A172 (cell line): ENCODE measurements at places on chromosomes 1 and 21.
A peak's percentile ranks its signal among the peaks of the same experiment; 100 is the strongest.

DNA sequence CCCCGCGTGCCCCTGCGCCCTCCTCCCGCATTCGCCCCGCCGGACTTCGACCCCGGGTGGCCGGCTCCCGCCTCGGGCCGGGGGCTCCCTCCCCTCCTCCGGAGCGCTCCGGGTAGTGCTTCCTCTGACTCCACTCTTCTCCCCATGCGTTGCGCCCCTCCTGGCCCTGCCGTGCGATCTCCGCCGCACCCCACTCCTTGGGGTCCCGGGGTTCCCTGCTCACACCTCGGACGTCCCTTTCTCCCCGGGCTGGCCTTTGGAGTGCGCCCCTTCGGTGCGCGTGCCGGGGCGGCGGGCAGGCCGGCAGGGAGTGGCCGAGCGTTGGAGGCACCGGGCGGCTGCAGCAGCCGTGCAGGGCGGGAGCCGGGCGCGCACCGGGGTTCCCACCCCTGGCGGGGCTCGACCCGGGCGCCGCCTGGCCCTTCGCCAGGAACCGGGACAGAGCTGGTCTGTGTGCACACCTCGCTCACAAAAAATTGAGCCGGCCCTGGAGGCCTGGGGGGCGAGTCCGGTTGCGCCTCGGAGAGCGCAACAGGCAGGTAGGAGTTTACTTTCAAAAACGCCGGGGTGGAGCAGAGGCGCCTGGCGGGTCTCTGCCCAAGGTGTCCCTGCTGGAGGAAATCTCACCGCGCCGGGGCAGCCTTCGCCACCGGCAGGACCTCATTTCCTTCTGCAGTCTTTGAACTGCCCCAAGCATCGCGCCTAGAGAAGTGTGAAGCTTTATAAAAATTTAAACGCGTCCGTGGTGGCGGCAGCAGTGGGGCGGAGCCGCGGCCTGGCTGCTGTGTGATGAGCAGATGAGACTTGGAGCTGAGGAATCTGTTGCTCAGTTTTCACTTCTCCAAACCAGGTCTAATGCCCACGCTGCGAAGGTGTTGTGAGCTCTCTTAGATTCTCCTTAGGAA lies 650 bp downstream of the VANGL1 start:
- DNase-seq = no peak

DNA sequence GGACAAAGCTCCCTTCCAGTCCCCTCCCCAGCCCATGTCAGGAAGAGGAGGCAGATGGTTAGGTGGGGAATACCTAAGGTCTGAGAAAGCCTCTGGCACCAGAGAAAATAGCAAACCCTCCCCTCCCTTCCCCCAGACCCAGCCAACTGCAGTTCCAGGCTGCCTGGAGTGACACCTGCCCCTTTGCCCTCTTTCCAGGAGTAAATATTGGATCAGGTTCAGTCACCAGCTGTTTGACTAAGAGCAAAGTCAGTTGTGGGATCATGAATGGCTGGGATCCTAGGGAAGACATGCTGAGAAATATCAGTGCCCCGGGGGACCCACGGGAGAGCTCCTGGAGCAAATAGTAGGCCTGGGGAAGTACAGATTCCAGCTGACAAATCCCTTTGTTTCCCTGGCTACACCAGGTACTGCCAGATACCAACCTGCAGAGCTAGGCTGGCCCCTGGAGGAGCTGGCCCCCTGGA lies 12.2 kb upstream of the CDK18 start:
- DNase-seq = peak; percentile 72

- DNase-seq = no peak
Measured at GRCh38 chr1:12717301-12717838, 1.5 kb downstream of the AADACL3 start.

DNA sequence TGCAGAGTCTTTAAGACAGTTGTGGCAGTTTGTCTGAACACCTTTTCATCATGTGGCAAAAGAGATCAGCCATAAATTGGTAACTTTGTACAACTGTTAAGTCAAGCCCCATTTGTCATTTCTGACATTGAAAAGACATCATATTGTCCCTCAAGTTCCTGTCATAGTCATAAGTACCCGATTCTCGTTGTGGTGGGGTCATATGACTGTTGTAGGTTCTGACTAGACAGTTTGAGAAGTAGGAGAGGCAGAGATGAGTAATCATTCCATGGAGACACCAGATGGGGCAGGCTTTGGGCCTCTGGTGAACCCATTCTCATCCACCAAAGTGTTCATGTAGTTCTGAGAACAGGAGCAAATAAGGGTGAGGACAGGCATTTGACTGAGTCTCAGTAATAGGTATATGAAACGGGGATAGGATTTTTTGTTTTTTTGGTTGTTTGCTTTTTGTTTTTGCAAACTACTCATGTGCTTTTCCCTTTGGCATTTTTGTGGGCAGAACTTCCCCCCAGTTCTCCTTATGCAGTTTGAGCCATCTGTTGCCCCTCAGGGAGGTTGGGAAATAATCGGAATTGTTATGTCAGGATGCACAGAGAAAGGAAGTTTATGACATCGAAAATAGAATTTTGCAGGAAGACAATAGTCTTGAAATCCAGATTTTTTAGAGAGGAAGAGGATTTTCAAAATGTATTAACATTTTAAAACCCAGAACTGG lies 86.9 kb upstream of the KCNE2 start:
- peak; percentile 25 for DNase-seq

- DNase-seq = no peak
Measured at GRCh38 chr1:199901341-199901740, 126.2 kb upstream of the NR5A2 start.

GRCh38 chr1:48592330-48592729 lies 120.3 kb upstream of the SPATA6 start:
- no peak for DNase-seq

GRCh38 chr1:100927276-100927675 lies 31.4 kb downstream of the SLC30A7 start:
- DNase-seq = no peak

- DNase-seq = no peak
Measured at GRCh38 chr1:228969953-228970800, 234.9 kb downstream of the RHOU start.

DNA sequence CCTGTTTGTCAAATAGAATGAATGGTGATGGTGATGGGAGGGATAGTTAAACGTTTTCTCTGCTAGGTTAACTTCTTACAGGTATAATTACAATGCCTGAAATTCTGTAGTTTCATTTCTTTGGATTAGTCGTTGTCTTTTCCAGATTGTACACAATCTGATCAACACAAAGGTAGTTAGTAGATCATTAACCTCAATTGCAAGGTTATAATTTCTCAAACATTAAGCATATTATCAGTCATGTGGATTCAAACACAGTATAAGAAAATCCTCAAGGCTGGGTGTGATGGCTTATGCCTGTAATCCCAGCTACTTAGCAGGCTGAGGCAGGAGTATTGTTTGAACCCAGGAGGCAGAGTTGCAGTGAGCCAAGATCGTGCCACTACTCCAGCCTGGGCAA lies 20.6 kb downstream of the SYNC start:
- DNase-seq = no peak

DNA sequence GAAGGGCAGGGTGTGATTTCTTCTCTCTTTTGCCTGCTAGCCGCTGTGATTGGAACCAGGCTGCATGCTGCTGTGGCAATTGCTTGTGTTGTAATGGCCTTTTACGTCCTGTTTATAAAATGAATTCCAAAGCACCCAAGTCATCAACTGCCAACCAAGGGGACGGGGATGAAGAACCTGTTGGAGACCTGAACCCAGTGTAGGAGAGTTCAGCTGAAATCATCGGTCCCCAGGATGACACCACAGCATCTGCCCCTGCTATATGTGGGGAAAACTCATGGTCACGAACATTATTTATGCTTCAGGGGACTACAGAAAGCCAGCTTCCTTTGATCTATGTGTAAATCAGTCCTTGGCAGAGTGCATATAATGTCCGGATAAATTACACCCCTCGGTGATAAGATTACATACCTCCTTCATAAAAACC lies 3.8 kb downstream of the TMEM167B start:
- DNase-seq = peak; percentile 22

GRCh38 chr1:50917138-50918137 lies 42.6 kb downstream of the FAF1 start:
- DNase-seq = no peak

DNA sequence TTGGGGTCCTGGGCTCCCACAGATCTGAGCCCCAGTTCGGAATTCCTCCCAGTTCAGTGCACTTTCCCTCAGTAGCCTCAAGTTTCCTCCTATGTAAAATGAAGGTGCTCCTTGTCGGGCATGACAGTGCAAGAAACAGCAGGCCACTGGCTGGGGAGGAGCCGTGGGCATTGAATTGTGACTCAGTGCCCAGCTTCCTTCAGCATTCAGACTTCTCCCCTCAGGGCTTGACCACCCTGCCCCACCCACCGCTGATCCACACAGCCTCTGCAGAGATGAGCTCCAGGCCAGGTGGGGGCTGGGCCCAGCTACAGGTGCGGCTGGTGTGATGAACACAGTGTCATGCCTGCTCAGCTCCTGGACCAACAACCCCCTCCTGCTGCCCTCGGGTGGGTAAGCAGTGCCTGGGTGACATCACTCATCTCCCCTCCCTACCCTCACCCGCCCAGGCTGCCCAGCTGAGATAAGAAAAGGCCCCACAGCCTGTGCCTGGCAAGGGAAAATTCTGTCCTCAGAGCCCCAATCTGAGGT lies 4.9 kb downstream of the MOB3C start:
- peak; percentile 84 for DNase-seq

DNA sequence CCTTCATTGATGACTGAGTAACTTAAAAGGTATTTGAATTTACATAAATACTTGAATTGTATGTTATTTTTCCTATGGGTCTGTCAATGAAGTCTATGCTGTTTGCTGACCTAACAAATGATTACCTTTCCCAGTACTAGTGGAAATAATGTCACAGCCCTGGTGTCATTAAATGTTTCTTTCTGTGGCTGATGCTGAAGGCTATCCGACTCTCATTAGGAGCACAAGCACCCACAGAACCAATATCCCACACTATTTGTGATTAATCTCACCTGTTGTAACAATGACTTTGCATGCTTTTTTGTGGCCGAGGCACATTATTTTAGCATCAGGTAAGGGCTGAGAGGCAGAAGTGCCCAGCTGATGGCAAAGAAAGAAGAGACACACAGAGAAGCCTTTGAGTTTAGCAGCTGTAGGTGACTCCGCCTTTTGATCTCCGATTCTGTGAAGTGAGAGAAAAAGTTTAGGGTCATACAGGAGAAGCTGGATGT lies 25.8 kb upstream of the TRIM45 start:
- no peak for DNase-seq

GRCh38 chr1:212567638-212568037 lies 40.9 kb upstream of the ATF3 start:
- no peak for DNase-seq

DNA sequence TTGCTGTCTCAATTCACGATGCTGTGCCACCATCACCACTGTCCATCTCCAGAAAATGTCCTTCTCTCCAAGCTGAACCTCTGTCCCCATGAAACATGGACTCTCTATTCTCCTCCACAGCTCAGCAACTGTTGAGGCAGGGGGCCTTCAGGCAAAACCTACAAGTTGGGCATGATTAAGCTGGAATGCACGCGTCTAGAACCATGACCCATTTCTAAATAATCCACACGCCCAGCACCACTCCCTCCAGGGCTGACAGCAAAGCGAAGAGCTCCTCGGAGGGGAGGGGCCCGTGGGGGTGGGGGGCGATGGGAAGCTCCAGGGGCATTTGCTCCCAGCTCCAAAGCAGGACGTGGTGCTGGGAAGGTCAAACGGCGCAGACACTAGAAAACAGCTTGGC lies 3.3 kb upstream of the HES5 start:
- peak; percentile 25 for DNase-seq

GRCh38 chr1:224957696-224958095 lies 28.2 kb downstream of the DNAH14 start:
- DNase-seq = no peak

DNA sequence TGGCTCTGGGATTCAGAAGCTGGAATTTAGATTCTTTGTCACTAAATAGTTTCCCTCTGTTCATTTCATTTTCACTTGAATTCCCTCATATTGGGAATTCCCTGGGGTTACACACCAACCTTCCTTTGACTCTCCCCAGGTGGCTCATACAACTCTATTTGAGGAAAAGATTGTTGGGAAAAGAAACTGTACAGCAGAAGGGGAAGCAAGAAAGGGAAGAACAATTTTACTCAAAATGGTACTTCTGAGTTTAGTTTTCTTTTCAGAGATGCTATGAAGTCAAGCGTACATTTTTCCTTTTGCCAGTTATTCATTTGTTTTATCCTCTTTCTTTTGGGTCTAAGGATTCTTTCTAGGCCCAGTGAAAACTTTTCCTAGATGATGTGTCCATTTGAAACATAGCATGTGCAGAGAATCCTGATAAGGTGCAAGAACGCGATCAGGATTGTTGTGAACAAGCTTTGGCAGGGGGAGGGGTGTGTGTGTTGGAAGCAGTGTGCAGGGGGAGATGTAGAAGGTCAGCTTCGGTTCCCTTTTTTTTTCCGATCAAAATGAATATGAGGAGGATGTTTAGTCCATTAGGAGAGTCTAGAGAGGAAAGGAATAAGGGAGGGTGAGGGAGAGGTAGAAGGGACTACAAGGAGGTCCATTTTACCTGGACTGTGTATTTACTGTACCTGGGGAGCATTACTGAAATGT lies 26.8 kb upstream of the CD1D start:
- DNase-seq = no peak

GRCh38 chr1:2848006-2848670 lies 46.6 kb upstream of the TTC34 start:
- no peak for DNase-seq

DNA sequence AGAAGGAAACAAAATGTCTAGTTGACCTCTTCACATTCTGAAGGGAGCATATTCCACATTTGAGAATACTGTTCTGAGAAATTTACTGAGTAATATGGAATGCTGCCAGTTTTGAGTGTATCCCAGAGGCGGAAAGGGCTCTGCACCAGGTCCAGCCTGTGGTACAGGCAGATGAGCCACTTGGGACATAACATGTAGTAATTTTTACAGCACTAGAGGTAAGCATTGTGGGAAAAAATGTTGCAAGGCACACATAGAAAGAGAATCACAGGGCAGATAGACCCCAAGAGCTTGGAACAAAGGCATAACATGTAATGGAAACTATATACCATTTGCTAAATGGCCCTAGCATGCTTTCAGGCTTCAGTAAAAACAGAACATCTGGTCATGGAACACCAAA lies 228.5 kb downstream of the USH2A start:
- DNase-seq = no peak

GRCh38 chr1:228249513-228250305 lies 41.9 kb downstream of the OBSCN start:
- no peak for DNase-seq

DNA sequence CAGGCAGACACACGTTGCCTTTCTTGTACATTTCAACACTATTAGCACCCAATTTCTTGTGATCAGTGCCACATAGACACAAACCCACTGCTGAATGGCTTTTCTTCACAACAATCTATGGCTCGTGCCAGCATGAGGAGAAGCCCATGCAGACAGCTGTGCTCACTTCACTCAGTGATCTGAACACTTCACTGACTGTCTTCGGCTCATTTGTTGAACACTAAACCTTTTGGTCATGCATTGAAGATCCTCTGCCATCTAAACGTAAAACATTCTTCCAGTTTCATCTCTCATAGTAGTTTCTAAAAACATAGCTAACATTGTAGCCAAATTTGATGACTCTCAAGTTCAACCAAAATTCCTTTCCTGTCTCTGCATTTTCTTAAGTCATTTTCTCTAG lies 331.0 kb upstream of the ZP4 start:
- no peak for DNase-seq

- no peak for DNase-seq
Measured at GRCh38 chr1:212871976-212872375, 13.9 kb downstream of the FLVCR1 start.

GRCh38 chr1:100354971-100355394 lies 2.7 kb downstream of the CDC14A start:
- peak; percentile 41 for DNase-seq

- DNase-seq = no peak
Measured at GRCh38 chr1:206496131-206496793, 11.1 kb upstream of the RASSF5 start.
